ENCODE measurements at places on chromosomes 13 and 19.

DNA sequence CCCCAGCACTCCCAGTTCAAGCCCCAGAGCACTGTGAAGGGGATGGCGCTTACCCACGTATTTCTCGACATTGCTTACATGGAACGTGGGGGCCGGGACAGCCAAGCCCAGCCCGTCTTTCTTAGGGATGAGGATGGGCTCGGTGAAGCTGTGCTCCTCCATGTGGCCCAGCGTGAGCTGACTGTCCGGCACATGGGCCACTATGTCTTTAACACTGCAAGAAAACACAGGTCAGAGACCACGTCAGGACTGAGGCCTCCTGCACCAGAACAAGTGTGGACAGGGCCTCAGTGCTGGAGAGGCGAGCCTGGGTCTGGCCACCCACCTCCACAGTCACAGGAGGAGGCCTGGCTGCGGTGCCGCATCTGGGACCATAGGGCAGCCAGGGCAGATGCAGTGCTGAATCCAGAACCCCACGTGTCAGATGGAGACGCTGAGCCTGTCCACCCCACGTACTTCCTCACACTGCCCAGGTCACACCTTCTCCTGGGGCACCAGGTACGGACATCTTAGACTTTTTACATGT, 125.2 kb downstream of the TUBA3C start:
- no peak for DNase-seq

- DNase-seq = no peak
Observed at GRCh38 chr19:42249769-42250168, 5.2 kb downstream of the ERF start.

- DNase-seq = no peak
Observed at GRCh38 chr13:98937911-98938381, 39.9 kb downstream of the DOCK9 start.

- DNase-seq = no peak
Observed at GRCh38 chr19:29442910-29443309, 82.9 kb upstream of the VSTM2B start.

DNA sequence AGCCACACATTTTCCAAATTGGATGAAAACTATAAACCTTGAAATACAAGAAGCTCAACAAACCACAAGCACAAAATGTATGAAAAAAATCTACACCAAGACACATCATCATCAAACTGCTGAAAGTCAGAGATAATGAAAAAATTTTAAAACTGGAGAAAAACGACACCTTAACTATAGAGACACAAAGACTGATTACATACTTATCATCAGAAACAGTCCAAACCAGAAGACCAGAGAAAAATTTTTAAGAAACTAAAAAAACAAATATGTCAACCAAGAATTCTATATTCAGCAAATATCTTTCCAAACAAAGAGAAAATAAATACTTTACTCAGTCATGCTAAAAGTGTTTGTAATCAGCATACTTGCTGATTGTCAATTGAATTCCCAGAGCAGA, 8.5 kb upstream of the ZNF823 start:
- no peak for DNase-seq

DNA sequence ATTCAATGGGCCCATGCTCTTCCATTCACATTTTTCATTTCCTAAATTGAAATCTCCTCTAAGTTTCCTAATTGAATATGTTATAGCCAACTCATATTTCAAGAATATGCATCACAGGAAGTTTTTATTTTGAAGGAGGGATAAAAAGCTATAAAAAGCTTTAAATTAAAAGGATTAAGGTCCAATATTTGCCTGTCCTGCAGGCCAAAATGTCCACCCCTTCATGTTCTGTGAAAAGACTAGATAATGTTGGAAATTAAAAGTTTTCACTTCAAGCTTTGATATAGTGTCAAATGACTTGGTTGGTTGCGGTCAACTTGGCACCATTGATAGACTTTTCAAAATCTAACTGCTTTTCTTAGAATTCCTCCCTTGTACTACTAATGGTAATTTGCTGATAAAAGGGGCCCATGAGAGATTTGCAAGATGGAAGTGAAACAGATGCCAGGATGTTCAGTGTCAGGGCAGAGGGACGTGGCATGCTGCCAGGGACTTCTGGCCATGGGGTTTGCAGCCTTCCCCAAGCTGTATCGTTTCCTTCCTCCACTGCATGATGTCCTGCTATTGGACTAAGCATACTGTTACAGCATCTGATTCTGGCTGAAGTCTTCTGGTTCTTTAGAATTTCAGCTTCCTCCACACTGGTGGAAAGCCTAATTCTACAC, 547.3 kb upstream of the MIR17HG start:
- DNase-seq = no peak

GRCh38 chr19:35011091-35011689, 11.1 kb downstream of the GRAMD1A start:
- DNase-seq = no peak

DNA sequence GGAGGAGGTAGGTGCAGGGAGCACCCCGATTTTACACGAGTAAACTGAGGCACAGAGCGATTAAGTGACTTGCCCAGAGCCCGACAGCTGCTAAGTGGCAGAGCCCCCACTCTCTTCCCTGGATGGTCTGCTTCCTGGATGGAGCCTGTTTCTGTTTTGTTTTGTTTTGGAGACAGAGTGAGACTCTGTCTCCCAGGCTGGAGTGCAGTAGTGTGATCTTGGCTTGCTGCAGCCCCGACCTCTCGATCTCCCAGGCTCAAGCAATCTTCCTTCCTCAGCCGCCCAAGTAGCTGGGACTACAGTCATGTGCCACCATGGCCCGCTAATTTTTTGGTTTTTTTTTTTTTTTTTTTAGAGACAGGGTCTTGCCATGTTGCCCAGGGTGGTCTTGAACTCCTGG, 17.3 kb downstream of the BICRA start:
- no peak for DNase-seq

GRCh38 chr13:113448885-113449692, 4.2 kb downstream of the ADPRHL1 start:
- DNase-seq = no peak

DNA sequence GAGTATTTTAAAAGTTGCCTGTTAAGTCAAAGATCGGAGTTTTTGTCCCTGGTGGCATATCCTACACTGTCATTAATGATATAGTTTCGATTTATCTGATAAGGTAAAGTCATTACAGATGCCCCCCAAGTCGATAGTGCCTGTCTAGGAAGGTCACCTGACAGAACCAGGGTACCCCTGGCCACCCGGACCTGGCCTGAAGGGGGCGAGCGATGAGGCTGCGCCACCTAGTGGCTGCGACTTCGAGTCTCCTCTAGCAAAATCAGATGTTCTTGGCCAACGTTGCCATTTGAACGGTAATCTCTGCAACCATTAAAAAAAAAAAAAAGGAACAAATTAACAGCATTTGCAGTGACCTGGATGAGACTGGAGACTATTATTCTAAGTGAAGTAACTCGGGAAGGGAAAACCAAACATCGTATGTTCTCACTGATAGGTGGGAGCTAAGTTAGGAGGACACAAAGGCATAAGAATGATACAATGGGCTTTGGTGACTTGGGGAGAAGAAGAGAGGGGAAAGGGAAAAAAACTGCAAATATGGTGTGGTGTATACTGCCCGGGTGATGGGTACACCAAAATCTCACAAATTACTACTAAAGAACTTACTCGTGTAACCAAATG, 565.1 kb downstream of the LIG4 start:
- DNase-seq = peak; percentile 20

DNA sequence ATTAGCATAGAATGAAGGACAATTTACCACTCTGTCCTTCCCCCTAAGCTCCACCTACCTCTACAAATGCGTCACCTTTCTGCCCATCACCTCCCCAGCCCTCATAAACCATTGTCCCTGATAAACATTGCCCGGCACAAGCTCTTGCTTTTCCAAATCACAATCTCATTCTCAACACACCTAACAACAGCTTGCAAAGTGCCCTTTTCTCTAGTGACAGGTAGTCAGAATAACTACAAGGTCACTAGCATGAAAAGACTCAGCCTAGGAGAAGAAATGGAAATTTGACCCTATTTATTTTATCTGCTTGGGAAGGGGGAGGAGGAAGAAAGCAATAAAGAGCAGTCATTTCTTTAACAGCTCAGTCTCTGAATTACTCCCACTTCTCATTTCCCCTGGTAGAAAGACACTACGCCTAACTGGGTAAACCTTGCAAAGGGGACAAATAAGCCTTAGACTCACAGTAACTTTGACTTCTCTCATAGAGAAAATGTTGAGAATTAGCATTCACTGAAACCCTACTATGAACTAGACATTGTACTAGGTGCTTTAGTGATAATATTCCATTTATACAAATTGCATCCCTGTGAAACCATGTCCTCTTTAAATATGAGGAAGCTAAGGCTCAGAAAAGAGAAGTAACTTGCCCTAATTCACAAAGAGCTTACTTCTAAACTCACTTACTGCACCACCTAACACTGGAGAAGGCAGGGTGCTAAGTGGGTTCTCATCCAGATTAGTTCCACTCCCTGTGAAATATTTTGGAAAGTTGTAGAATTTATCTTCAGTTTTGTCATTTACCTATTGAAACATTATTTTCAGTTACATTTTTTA, 116.2 kb upstream of the FNDC3A start:
- no peak for DNase-seq

- DNase-seq = no peak
Observed at GRCh38 chr19:8831832-8832131, 322 bp downstream of the ZNF558 start.

- DNase-seq = no peak
Observed at GRCh38 chr19:16797876-16798275, 31.3 kb upstream of the SIN3B start.

Measured in NK-92 treated with Interleukin-12 subunit alpha and Interleukin-12 subunit beta, amount 100 ng/mL, for 24 hours (cell line).